ENCODE measurements at places on chromosomes 6 and 20. TPM values are rescaled to one million over a fixed set of nuclear protein-coding genes. Genes with fewer than 3 reads are reported as not detected.
A peak's percentile ranks its signal among the peaks of the same experiment; 100 is the strongest.

- peak; percentile 22 for DNase-seq
These were observed 64.5 kb downstream of the CTNNBL1 start for GRCh38 chr20:37758332-37758731.

- no peak for DNase-seq
These were observed 15.8 kb upstream of the FBXO9 start for GRCh38 chr6:53049415-53049814.

RNF182 gene
- total RNA-seq, result 0.21 TPM

DNA sequence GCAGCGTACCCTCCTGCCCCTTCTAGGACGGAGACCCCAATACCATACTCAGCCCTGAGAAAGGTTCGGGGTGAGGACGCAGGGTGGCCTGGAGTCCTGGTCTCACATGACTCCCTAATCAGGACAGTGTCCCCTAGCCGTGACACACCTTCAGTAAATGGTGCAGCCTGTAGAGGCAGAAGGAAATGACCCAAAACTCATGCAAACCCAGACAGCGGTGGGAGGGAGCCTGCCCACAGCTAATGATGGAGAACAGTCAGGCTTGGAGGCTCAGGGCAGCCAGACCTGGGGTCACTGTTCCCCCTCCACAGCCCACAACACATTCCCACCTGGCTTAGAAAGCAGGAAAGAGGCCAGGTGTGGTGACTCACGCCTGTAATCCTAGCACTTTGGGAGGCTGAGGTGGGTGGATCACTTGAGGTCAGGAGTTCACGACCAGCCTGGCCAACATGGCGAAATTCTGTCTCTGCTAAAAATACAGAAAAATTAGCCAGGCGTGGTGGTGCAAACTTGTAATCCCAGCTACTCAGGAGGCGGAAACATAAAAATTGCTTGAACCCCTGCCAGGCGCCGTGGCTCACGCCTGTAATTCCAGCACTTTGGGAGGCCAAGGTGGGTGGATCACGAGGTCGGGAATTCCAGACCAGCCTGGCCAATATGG, 8.8 kb upstream of the HMGA1 start:
- DNase-seq, result no peak

COL9A3 gene
- 4.0 TPM for total RNA-seq

GRCh38 chr6:147509891-147510290, 1.4 kb downstream of the SAMD5 start:
- DNase-seq, result no peak

CRISP2 gene
- not detected for total RNA-seq

DNA sequence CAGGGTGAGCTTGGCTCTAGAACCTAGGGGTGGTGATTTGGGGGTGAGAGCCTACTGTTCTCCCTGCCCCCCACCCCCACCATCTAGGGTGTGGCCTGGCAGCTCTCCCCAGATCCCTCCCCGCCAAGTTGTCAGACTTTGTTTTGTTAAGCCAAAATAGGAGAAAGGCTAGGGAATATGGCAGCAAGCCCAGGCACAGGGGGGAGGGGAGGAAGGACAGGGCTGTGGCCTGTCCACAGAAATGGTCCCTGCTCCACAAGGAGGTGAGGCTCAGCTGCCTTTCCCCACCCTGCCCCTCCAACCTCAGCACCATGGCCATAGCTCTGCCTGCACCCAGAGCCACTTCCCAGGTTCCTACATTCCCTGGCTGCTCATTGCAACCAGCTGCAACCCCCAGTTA, 17.2 kb downstream of the SCUBE3 start:
- peak; percentile 70 for DNase-seq

Data from left cardiac atrium (tissue), 4 donors.